ENCODE measurements at places on chromosomes 1 and 21. TPM values are rescaled to one million over a fixed set of nuclear protein-coding genes. Genes with fewer than 3 reads are reported as not detected.

- DNase-seq, result no peak
These were observed 5.3 kb downstream of the KTI12 start for GRCh38 chr1:52028328-52028727.

IFI44 gene
- 71.4 TPM for polyA plus RNA-seq

DNA sequence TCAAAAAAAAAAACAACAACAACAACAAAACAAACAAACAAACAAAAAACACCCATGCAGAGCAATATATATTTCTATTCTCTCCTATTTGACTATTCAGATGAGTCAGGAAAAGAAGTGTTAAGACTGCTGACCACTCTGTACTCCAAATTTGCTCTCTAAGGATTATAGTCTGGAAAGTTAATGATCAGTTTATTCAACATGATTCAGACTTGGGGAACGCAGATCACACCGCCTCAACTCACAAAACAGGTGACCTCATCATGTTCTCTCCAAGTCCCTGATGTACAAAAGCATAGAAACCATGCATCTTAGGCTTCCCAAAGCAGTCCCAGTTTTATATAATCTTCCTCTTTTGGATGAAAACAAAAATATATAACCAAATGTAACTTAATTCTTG lies 51.9 kb upstream of the PRRC2C start:
- DNase-seq, result no peak

DNA sequence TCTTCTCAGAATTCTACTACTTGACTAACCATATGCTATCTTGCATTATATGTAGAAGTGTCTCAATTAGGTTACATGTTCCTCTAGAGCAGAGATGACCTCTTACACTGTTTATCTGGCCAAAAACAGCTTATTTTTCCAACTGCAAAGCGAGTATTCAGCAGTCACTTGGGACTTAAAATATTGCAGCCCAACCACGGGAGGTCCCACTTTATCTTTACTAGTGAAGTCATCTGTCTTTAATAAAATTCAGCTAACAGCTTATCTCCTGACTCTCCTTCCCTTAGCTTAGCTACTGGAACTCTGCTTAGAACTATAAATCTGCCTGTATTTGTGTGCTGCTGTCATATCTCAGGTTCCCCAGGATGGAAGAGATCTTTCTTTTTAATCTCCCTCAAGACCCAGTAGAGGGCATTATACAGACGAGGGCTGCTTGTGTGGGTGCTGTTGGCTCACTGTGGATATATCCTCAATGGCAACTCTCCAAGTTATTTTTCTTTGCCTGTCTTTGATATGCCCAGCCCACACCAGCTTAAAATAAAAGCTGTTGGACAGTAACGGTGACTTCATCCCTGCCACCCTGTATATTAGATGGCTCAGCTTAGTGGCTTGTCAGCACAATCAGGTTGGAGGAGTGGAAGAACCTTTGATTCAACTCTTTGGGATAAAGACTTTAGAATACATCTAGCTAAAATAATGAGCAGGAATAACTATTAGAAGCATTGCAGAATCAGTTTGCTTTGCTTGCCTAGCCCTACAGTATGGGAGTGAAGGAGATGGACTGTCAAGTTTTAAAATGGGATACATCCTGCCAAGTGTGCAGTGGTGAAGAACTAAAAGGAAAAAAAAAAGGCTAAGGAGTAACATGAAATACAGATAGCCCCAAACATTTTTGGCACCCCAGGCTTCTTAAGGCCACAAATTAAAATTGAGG lies 9.6 kb downstream of the ENSA start:
- DNase-seq, result no peak

DNA sequence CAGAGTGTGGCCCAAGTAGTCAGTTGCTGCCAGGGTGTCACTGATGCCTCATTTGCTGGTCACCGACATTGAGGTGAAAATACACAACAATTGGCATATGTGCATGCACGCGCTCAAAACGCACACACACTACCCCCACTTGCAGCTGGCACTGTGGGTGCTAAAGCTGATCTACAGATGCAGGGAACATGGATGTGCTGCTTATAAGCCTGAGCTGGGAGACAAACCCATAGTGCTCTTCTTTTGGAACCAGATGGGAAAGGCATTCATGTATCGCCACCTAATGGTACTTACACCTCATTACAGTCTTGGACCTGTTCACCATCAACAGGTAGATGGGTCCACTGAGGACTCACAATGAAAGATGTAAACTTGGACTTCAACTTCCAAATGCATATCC lies 70.3 kb upstream of the CAMK1G start:
- no peak for DNase-seq

DNA sequence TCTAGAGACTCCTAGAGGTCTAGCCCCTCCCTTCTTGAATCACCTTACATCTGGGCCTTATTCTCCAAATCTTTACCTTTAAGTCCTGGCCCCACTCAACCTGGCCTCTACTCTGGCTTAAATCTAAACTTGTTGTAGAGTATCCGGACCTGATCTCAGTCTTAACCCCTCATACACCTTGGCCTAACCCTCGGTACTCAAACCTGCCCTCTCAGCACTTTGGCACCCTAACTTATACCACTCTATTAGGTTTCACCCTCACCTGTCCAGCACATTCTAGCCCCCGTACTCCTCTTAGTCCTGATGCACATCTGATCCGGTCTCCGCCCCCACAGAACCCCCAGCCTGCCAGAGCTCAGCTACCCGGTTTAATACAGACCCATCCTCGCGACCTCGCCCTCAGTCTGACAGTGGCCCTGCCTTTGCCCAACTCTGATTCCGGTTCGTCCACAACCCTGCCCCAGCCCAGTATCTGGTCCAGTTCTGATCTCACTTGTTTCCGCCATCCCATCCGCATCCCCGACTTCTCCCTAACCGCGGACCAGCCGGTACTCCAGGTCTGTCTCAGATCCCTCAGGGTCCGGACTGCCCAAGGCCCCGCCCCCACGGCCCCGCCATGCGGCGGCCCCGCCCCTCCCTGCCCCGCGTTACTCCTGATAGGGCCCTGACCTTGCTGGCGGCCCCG lies 1.5 kb downstream of the TRIM62 start:
- DNase-seq, result peak; percentile 81

DNA sequence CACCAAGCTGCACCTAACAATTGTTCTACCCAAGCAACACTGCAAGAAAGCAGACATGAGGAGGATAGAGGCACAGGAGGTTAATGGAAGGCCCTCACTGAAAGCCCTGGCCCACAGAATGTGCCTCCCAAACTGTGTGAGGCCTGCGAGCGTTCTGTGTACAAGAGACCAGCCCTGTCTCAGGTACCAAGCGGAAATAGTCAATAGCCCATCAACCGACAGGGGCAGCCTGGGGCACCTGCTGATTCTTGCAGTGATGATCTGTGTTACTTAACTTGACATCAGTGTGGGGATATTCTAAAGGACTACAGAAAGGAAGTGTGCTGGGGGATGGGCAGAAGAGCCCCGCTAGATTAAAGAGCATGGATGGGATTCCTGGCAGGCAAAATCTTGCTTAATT lies 392.4 kb downstream of the KCNH1 start:
- DNase-seq, result no peak

DNA sequence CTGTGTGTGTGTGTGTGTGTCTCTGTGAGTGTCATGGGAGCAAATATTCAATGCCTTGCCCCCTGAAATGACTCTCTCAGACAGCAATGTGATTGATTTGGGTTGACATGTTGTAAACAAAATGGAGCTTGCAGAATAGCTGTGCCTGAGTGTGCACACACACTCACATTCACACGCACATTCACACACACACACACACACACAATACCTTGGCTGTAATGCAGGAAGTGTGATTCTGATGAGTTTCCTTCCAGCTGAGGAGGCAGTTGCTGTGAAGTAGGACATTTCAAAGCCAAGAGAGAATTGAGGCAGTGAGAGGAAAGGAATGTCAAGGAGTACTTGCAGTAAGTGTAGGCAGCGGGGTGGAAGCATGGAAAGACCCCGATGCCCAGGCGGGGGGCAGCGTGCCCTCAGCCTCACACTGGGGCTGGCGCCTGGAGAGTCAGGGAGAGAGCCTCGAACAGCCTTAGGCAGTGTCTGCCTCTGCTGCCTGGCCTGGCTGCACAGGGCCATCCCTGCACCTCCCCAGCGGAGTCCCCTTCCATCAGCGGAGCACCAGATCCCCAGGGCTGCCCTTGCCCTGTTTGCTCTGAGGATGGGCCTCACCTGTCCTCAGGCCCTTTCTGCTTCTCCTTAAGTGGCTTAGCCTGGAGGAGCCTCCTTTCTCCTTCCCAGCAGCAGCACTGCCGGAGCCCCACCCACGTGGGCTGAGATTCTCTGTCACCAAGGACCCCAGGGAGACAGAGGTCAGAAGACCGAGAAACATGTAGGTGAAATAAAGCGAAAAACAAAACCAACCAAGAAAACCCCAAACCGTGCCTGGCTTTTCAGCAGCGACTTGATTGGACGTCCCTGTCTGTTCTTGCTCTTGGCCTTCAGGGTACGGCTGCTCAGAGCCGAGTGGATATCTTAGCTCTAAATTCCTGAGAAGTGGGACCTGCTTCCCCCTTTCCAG lies 9.2 kb downstream of the VASH2 start:
- DNase-seq, result no peak

C1orf226 gene
- 5.4 TPM for polyA plus RNA-seq

GRCh38 chr1:91650764-91651163 lies 150.1 kb downstream of the CDC7 start:
- peak; percentile 72 for DNase-seq

DNA sequence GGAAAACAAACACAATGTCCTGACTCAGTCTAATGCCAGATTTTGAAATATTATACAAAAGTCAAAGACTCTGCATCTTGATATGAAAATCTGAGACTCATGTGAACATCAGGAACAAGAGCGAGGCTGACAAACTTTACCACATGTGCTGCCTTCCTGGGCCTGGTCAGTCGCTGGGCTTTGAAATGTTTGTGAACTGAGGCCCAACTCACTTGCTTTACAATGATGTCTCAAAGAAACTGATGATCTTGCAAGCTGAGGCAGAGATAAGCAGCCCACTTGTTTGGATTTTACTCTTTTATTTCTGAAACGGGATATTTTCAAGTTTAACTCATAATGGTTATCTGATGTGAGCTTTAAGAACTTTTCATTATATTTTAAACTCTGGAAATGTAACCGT lies 2.1 kb downstream of the BCAR3 start:
- DNase-seq, result no peak

DNA sequence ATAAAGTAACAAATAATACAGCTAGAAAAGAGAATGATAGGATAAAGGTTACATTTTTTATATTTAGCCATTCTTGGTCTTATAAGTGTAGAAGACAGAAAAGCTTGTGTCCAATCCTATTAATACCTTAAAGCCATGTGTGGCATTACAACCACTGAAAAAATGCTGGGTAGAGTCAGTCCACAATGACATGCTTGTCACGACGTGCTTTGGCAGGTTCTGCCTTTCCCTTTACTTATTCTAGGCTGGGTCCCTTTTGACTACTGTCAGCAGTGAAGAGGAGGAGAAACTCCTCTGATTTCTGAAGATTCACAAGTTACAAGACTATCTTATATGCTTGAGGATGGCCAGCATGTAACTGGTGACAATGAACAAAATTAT lies 14.6 kb upstream of the AIM2 start:
- no peak for DNase-seq

DNA sequence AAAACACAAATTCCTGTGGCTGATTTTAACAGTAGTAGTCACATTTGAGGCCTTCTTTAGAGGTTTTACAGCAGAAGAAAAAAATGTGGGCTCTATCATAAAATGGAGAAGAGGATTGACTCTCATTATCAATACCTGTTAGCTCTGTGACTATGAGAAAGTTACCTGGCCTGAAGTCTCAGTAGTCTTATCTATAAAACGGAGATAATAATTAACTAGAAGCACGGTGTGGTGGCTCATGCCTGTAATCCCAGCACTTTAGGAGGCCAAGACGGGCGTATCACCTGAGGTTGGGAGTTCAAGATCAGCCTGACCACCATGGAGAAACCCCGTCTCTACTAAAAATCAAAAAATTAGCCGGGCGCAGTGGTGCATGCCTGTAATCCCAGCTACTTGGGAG lies 90.4 kb upstream of the PLPPR4 start:
- no peak for DNase-seq

BNIPL gene
- polyA plus RNA-seq, result 7.9 TPM

PRAMEF5 gene
- polyA plus RNA-seq, result not detected

DNA sequence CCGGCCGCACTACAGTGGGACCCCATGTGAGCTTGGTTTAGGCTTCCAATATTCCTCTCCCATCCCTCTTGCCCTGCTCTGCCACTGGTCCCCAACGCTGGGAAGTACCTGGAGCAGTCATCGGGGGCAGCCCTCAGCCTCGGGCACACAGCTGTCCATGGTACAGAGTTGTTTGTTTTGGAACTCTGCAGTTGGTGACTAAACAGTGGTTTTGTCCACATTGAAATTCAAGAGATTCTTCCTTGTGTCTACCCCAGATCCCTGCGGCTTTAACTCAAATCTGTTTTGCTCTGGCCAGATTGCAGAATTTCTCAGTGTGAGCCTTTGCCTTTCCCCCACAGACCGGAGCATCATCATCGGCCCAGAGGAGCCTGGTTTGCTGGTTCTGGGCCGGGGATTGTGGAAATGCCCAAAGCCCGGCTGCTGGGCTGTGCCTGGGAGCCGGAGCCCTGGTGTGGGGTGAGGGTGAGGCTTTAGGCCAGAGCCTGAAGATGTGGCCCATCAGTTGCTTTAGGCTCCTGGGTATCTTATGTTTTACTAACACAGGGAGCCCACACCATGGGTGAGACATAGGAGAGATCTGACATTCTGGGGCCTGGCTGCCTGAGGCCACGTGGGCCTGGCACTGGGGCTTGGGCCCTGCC lies 93.2 kb downstream of the ARHGEF10L start:
- DNase-seq, result no peak

GRCh38 chr1:112868191-112868590 lies 87.8 kb downstream of the SLC16A1 start:
- DNase-seq, result no peak

- peak; percentile 91 for DNase-seq
These were observed 78.6 kb downstream of the MAN1C1 start for GRCh38 chr1:25695090-25695770.

GALE gene
- 15.4 TPM for polyA plus RNA-seq

LENEP gene
- 1.2 TPM for polyA plus RNA-seq

- no peak for DNase-seq
These were observed 8.9 kb upstream of the CAMTA1 start for GRCh38 chr1:6776389-6776788.

DNA sequence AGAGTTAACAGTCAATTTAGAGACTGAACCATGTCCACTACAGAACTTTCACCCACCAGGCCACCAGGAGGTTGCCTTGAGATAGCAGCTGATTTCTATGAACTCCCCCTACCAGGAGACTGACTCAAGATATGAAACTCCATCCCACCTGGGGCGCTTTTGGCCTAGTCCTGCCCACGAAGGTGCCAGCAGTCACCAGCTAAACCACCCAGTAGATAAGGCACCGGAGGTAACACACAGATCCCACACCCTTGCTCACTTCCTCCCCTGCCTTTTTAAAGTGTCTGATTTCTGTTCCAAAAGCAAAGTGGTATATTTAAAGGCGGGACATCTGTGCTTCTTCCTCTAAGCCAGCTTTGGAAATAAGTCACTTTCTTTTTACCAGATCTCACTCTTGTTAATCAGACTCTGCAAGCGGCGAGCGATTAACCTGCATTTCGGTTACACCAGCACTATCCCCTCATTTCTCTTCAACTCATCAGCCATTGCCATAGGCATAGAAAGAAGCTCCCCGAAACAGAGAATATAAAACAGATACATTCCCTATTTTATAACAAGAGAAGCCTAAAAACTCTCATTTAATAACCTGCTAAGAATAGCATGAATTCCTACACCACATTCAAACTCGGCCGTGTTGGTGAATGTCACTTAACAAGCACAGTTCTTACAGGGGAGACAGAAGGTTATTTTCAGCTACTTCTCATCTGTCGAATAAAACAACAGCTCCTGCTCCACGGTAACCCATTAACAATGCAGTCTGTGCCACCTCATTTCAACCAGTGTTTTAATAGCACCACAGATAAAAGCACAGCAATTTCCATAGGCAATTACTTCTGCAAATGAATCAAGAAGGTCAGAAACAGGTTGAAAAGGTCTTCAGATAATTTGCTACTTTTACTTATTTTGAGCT lies 318.1 kb downstream of the KCNH1 start:
- DNase-seq, result no peak

Measured in right lung (tissue), 10 donors.